ENCODE measurements at places on chromosomes 3 and 15.

DNA sequence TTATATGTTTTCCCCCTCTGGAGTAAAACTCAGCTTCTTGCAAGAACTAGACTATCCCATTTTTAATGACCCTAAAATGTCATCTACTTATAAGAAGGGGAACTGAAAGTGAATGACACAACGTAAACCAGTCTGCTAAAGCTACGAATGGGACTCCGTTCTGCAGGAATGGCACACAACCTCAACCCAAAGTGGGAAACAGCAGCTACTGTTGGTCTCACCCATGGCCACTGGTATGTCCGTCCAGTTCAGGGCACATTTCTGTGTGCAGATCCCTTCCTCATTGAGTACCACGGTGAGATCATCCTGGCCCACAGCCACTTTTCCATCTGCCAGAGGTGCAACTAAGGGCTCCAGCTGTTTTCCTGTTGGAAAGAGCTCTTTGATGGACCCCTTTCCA lies 23.8 kb downstream of the VPS39 start:
- no peak for DNase-seq

- DNase-seq, result peak; percentile 43
These were observed 89.7 kb downstream of the TRIM42 start for GRCh38 chr3:140767566-140767965.

DNA sequence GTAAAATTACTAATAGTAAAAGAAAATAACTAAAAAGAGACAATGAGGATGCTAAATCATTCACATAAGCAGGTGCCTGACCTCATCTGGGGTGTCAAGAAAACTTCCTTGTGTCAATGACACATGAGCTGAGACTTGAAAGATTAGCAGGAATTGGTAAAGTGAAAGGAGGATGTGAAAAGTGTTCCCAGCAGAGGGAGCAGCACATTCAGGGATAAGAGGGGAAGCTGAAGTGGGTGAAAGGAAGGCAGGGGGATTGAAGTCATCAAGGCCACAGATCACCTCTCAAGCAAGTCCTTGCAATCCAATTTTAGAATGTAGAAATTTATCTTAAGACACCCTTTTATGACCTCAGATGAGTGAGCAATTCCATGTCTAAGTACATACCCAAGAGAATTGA lies 60.2 kb upstream of the ACP3 start:
- DNase-seq, result peak; percentile 14

- no peak for DNase-seq
These were observed 65.3 kb downstream of the IGF2BP2 start for GRCh38 chr3:185759512-185759911.

Data from muscle of arm (tissue), 14 donors.